ENCODE measurements at places on chromosomes 4 and X. TPM values are rescaled to one million over a fixed set of nuclear protein-coding genes. Genes with fewer than 3 reads are reported as not detected.

The CCKAR gene
- not detected for total RNA-seq

The AMTN gene
- not detected for total RNA-seq

- no peak for DNase-seq
Observed at GRCh38 chr4:125187226-125188176, 127.3 kb upstream of the FAT4 start.

DNA sequence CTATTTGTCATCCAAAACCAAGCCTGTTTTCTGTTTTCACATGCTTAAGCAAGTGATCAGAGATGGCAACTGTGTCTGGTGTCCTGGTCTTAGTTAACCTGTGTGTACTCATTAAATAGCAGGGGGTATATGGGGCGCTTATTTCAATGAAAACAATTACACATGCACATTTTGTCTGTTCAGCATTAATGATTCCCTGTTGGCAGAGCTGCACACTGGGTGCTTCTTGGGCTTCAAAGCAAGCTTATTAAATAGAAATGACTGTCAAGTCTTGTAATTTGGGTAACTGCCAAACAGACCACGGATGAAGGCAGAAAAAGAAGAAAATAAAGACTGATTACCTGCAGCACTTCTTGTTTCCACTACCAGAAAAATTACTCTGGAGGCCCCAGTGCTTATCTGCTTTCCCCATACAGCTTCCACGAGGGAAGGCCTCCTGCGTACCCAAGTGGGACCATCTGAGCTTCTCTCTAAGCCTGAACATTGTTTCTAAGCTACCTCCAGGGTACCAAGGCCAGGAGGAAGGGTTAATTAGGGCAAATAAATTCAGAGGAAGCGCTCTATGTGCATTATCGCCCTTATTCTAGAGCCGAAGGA is 107.2 kb upstream of the TBL1X start:
- no peak for DNase-seq

GRCh38 chr4:56245547-56246232 is 141.6 kb downstream of the AASDH start:
- DNase-seq, result no peak

GRCh38 chr4:40228497-40229365 is 31.9 kb downstream of the RHOH start:
- DNase-seq, result no peak

- no peak for DNase-seq
Observed at GRCh38 chrX:51837921-51838320, 55.5 kb upstream of the MAGED1 start.

DNA sequence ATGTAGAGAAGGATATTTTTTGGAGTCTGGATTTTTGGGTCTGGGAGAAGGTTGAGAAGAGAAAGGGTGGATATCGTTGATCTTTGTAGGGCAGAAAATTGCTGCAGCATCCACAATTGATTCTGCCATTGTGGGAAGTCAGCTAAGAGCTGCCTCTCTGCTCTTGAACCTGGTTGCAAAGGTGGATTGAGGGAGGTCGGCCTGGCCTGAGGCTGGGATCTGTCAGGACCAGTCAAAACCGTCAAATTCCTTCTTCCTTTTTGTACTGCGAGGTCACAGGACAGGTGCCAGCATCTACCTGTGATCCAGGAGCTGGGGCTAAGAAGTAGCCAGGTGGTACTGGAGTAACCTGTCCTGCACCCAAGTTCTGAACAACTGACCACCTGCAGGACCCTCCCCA is 93.7 kb downstream of the SHOX start:
- no peak for DNase-seq

GRCh38 chrX:18575744-18576143 is 96.2 kb downstream of the RS1 start:
- no peak for DNase-seq

DNA sequence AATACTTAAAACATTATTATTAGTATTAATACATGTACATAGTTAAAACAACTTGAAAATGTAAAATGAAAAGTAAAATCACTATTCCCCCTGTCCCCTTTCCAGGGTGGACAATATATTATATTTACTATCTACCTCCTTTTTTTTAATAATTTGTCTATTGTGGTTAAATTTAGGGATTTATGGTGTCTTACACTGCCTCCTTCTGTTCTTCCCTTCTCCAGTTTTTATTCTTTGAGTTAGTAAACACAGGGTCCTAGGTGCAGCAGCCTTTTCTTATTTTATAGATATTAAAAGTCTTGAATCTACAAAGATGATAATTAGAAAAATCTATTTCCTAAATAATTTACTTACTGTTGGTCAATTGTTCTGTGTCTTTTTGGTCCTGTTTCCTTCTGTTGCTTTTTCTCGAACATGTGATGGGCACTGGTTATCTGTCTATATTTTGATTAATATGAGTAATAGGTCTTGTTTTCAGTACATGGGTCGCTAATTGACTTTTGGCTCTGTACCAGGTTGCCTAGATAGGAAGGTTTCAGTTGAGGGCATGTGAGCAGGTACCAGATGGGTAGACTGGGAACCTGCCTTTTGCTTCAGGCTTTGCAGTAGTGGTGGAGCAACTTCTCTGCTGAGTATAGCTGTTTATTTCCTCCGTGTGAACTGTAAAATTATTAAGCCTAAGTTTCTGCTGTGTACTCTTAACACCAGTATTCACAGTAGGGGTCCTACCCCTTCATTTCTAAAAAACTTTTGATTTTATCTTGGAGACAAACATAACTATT is 1.1 kb downstream of the NUDT9 start:
- DNase-seq, result no peak

- DNase-seq, result no peak
Observed at GRCh38 chr4:105186701-105187161, 40.1 kb downstream of the TET2 start.

The RASGEF1B gene
- total RNA-seq, result 0.84 TPM

GRCh38 chr4:100926039-100926717 is 408.4 kb upstream of the EMCN start:
- no peak for DNase-seq

The KCTD8 gene
- not detected for total RNA-seq

DNA sequence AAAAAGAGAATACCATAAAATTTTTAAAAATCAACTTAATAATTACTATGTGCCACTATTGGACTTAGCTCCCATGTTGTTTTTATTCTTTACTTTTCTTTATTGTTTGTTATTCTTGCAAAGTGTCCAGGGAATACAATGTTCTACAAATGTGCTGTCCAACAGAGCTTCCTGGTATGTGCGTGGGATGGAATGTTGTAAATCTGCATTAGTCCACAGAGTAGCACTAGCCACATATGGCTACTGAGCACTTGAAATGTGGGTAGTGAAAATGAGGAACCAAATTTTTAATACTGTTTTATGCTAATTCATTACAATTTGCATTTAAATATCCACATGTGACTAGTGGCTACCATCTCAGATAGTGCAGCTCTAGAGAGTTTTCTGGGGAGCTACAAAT is 14.3 kb upstream of the CORIN start:
- no peak for DNase-seq

The CPLX1 gene
- not detected for total RNA-seq

DNA sequence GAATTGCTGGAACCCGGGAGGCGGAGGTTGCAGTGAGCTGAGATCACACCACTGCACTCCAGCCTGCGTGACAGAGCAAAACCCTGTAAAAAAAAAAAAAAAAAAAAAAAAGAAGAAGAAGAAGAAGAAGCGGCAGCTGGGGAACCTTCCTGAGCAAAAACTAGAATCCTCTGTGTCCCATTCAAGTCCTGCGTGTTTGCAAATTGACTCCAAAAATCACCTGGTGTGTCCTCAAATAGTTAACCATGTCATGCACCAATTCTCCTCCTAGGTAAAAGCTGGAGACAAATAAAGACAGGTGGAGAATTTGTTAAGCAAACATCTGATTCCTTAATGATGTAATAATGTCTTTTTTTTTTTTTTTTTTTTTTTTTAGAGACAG is 31.9 kb upstream of the ASMTL start:
- no peak for DNase-seq

The UGT2B15 gene
- not detected for total RNA-seq

Data from osteocyte (in vitro differentiated cells).